ENCODE measurements at places on chromosomes 4 and X. TPM values are rescaled to one million over a fixed set of nuclear protein-coding genes. Genes with fewer than 3 reads are reported as not detected.

Gene ADRA2C
- total RNA-seq: 3.7 TPM

Gene ENAM
- 0.14 TPM for total RNA-seq

Gene ARX
- total RNA-seq: 0.10 TPM

Gene DCAF8L2
- total RNA-seq: 0.24 TPM

Gene MMGT1
- 20.5 TPM for total RNA-seq

Gene KCNE5
- total RNA-seq: not detected

Gene MAGEC1
- total RNA-seq: 0.27 TPM

Gene CXCL8
- 105 TPM for total RNA-seq
